ENCODE measurements at places on chromosomes 2 and 18.

DNA sequence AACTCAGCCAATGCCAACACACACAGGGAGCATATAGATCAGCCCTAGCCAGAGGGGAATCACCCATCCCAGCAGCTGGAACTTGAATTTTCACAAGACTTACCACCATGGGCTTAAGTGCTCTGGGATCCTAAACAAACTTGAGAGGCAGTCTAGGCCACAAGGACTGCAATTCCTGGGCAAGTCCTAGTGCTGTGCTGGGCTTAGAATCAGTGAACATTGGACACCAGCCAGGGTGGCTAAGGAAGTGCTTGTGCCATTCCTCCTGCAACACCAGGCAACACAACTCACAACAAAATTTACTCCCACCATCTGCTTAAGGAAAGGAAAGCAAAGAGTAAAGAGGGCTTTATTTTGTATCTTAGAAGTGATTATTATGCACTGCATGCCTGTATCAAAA, 38.9 kb downstream of the SRD5A2 start:
- no peak for DNase-seq

- DNase-seq: no peak
These were observed 136.3 kb downstream of the CYP26B1 start for GRCh38 chr2:72011370-72011689.

DNA sequence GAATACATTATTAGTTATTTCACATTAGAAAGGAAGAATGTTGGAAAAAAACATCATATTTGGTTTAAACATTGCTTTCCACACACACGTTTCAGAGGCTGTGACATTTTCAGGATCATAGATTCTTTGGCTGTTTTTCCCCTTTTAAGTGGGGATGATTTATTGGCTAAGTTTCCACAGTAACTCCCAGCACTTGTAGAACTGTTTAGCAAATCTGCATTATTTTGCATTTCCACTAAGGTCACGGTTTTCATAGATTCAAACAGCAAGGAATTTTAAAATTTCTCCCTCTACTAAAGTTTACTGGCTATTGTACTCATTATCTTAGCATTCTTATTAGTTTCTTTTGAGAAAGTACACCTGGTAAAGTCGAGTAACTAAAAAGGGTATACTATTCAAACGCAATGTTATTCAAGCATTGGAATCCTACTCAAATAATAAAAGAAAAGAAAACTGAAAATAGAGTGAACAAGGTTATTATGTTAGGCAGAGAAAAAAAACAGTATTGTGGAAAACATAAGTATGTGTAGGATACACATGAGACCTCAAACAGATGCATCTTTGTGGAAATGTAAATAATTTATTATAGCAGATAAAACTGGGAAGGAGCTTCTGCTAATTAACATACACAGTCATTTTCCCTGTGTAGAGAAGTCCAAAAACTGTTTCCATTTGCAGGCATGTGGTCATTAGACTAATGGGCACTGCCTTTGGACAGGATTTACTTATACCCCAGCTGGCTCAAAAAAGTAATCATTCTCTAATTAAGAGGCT, 633.8 kb downstream of the NRXN1 start:
- no peak for DNase-seq

DNA sequence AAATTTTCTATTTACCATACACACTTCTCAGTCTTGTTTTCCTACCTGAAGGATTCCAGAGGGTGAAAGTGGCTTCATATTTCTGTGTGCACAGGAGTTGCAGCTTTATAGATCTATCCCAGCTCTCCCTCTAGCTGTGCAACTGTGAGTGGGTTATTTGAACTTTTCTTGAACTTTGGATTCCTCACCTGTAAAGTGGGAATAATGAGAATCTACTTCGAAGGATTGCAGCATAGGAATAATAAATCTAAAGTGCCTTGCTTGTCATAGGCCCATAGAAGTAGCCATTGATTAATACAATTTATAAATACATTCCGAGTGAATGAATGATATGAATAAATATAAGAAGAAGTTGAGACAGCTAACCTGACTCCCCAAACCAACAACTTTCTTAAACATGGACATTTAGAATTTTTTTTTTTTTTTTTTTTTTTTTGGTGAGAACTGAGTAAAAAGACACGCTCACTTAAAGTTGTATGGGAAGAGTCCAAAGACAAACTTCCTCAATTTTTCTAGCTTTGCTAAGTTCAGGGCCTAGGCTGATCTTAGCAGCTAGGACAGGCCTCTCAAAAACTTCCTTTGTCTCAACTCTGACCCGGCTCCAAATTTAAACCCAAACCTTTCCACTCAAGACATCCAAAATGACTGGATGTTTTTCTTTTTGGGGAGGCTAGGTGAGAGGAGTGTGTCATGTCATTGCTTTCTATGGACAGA, 203.3 kb upstream of the FBXO11 start:
- no peak for DNase-seq

DNA sequence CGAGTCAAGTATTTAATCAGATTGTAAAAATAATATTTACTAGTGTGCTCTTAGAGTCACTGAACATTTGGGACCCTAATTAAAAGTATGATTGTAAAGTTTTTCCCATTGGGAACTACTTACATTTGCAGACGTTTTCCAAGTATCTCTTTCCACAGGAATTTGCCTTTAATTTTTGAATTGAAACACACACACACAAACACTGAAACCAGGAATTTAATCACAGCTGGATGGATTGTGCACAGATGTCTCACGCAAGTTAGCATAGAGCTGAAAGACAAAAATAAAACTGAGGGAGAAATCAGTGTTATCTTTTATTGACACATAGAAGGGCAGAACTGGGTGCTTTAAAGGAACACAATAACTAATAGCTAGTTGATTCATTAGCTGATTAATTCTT, 230.7 kb downstream of the RND3 start:
- DNase-seq: no peak

DNA sequence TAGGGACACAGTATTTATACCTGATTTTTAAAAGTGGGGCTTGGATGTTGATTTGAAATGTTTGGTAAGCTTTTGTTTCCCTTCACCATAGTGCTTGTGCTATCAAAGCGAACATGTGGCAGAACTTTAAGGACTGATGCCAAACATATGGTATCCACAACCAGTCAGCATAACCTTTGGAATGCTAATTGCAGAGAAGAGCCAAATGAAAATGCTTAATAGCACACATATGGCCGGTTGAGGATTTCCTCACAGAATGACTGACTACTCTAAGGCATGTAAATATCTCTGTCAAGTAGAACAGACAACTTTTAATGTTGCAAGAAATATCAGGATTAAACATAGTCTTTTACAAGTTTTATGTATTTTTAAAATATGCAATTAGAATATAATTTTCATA, 120.9 kb upstream of the COL3A1 start:
- no peak for DNase-seq

GRCh38 chr2:120820953-120821279, 85.2 kb downstream of the GLI2 start:
- DNase-seq: no peak

DNA sequence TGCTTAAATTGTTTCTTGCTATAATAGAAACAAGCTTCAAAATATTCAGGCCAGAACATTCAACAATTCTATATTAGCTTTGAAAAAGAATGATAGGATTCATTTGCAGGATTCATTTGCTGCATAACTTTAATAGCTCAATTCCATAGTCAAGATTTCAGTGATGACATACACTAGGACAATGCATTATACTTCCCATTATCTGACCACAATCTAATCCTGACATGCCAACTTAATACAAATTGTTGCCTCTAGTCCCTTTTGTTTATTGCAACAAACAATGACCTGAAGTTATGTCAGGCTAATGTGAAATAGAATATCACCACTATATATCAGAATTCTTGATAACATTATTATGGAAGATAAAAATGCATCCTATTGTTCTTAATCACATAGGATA, 169.4 kb downstream of the DNAH7 start:
- DNase-seq: no peak

DNA sequence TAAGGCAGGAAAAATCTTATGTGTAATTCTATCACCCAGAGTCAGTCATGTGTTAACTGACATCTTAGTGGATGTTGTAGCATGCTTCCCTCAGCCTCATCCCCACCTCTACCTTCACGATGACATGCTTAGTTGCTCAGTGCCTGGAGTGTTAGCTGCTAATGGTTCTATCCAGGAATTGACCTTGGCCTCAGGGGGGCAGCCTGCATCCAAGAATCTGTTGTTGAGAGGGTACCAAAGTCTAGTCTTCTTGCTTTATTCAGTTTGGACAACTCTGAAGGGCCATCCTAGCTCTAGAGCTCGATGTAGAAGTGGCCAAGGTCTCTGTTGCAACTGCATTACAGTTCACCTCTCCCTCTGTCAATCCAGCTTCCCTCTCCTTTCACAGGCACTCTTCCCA, 61.2 kb downstream of the ACYP2 start:
- no peak for DNase-seq

DNA sequence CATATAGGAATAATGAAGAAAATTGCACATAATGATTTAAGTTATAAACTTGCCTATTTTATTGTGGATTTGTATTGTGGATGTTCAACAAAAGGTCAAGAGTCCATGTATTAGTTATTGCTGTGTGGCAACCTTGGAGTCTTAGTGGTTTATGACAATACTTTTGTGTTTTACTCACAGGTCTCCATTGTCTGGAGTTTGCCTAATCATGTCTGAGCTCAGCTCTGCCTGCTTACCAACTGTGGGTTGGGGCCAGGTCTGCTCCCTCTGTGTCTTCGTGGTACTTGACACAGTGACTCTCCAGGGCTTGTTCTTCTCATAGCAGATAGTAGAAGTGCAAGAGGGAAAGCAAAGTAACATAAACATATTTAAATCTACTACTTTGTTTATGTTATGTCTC, 382.5 kb downstream of the CBLN2 start:
- DNase-seq: no peak

GRCh38 chr18:33751613-33752221, 173.7 kb downstream of the ASXL3 start:
- DNase-seq: no peak

- DNase-seq: no peak
These were observed 28.4 kb downstream of the ACYP2 start for GRCh38 chr2:54143780-54144179.

Measured in T-helper 9 cell (primary cell).